ENCODE measurements at places on chromosomes 12 and 14. TPM values are rescaled to one million over a fixed set of nuclear protein-coding genes. Genes with fewer than 3 reads are reported as not detected.

DNA sequence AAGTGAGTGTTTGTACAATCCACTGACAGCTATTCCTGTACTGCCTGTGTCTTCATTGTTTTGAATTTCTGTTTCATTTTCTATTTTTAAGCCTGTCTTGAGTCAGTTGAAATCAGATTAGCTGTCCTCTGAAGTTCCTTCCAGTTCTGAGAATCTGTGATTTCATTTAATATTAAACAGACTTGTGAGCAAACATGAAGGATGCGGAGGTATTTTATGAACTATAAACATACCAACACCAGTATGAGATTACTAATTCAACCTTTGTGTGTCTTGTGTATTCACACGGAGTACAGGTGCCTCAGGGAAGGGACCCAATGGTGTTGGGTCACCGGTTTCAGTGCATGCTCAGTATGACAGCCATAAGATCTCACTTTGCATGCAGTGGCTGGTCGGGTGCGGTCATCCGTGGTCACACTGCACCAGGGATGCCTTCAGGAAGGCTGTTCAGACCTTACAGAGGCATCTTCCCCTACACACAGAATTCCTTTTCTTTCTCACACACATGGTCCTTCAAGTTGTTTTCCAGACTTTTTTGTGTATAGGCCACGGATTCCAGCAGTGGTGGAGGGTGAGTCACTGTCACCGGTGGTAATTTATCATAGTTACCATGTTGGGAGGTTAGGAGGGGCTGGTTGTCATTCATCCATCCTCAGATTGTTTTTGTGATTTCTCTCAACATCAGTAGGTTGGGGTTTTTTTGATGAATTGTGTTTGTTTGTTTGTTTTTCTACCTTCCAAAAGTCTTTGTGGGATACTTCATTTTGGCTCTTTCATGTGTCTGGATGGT is 103.0 kb upstream of the SFSWAP start:
- H3K27me3 ChIP-seq, result peaks cover 2% of the 10 kb centered on the region
- peak overlapping the region; percentile 25 for H3K4me3 ChIP-seq
- H3K27ac ChIP-seq, result peak overlapping the region; percentile 73
- peaks cover 66% of the 10 kb centered on the region for H3K4me1 ChIP-seq

- no peak overlapping the region for H3K4me3 ChIP-seq
- no peaks in the 10 kb centered on the region for H3K27me3 ChIP-seq
- H3K4me1 ChIP-seq, result peaks cover 33% of the 10 kb centered on the region
- peaks cover 9% of the 10 kb centered on the region for H3K36me3 ChIP-seq
- H3K27ac ChIP-seq, result no peak overlapping the region
These were observed 23.1 kb downstream of the ARHGAP5 start for GRCh38 chr14:32100175-32100574.

GRCh38 chr14:54169254-54169924 is 212.8 kb upstream of the BMP4 start:
- H3K36me3 ChIP-seq, result no peaks in the 10 kb centered on the region
- DNase-seq, result no peak
- no peak overlapping the region for H3K27ac ChIP-seq
- H3K4me1 ChIP-seq, result peaks cover 1% of the 10 kb centered on the region
- H3K4me3 ChIP-seq, result no peak overlapping the region

DNA sequence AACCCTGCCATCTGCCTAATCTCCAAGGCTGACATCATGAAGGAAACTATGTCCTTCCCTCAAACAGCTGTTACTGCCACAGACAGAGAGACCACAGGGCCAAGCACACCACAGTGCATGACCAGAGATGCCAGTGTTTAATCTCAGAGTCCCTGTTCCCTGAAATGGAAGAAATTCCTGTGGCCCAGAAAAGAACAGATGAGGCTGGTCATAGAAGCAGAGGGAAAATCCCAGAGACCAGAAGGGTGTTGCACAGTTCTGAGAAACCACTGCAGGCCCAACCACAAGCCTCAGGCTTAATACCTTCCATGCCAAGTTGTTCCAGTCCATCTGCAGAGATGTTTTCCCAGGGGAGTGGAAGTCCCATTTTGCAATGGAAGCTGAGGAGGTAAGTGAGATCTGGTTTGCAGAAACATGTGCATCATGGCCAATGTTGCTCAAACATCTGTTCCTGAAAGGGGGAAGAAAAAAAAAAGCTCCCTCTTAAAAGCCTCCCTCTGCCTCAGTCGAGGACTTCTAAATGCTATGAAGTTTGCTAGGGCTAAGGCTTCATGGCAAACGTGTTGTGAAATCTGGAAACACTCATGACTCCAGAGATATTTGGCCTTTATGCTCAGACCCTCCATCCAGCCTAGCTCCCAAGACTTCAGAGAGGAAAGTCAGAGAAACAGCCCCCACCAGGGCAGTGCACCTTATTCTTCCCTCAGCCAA is 98.6 kb downstream of the SCARB1 start:
- H3K4me1 ChIP-seq, result peaks cover 9% of the 10 kb centered on the region
- H3K36me3 ChIP-seq, result no peaks in the 10 kb centered on the region
- no peak overlapping the region for H3K27ac ChIP-seq
- H3K27me3 ChIP-seq, result peaks cover 3% of the 10 kb centered on the region
- H3K4me3 ChIP-seq, result no peak overlapping the region
- DNase-seq, result no peak

DNA sequence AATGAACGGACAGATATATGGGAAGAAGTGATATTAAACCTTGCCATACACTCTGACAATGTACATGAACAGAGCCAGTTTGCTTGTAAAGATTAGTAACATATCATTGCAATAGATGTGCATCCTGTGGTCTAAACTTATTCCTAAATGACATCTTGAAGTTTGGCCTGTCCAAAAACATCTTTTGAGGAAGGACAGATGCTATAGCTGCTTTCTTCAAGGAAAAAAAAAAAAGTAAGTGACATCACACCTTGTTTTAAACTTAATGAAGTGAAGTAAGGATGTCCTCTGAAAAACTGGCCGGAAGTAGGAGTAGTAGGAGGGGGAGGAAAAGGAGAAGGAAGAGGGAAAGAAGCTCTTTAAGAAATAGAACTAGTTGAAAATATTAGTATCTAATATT is 132.8 kb downstream of the RAD51B start:
- no peaks in the 10 kb centered on the region for H3K36me3 ChIP-seq
- H3K27ac ChIP-seq, result no peak overlapping the region
- DNase-seq, result no peak
- no peaks in the 10 kb centered on the region for H3K27me3 ChIP-seq
- H3K4me3 ChIP-seq, result no peak overlapping the region
- H3K4me1 ChIP-seq, result no peaks in the 10 kb centered on the region

- H3K4me1 ChIP-seq, result peaks cover 19% of the 10 kb centered on the region
- DNase-seq, result no peak
- H3K27me3 ChIP-seq, result peaks cover 90% of the 10 kb centered on the region
- peak overlapping the region; percentile 13 for H3K27ac ChIP-seq
These were observed 669 bp downstream of the RFX4 start for GRCh38 chr12:106583242-106584103.

DNA sequence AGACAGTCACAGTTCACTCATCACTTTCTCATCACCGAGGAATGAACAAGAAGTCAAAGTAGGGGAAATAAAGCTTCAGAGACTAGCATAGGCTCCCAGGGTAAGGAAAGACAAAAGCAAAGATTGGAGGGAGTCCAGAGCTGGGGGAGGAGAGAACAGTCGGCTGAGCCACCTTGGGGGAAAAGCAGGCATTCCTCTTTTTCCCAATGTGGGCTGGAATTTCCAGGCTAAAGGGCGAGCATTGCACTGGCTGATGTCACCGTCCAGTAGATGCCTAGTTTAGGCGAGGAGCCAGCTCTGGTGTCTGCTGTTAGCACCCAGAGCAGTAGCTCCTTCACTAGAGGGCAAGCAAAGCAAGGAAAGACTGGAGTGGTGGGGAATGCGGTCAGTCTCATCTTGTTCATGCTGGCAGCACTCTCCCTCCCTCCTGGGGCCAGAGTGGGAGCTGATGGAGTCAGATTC is 8.5 kb upstream of the KRT75 start:
- H3K4me3 ChIP-seq, result no peak overlapping the region
- no peak overlapping the region for H3K27ac ChIP-seq

DNA sequence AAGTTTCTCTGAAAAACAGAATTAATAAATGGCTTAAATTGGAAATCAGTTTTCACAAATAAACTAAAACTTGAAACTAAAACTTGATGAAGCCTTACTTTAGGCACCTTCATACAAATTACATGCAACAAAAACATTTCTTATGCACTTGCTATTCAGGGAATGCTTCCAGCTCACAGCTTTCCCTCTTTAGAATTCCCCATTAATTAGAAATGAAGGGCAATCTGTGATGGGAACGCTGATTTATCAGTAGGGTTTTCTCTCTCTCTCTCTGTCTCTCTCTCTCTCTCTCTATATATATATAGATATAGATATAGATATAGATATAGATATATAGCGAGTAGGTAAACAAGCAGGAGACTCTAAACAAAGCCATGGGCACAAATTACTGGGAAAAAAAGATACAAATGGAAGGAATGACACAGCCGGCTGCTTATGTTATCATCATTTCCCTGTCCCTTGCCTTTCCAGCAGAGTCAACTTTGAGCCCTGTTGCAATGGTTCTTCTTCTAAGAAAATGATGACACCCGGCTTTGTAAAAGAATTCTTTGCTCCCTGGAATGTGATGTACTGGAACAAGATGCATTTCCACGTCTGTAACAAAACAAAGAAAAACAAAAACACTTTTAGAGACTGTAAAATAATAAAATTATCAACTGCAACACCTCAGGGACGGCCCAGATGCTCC is 1121.6 kb upstream of the TMEM132C start:
- peaks cover 7% of the 10 kb centered on the region for H3K27me3 ChIP-seq
- DNase-seq, result no peak
- peak overlapping the region; percentile 88 for H3K27ac ChIP-seq
- peak overlapping the region; percentile 74 for H3K4me3 ChIP-seq

- no peak overlapping the region for H3K27ac ChIP-seq
- no peaks in the 10 kb centered on the region for H3K36me3 ChIP-seq
- no peak for DNase-seq
- H3K4me1 ChIP-seq, result no peaks in the 10 kb centered on the region
These were observed 2.9 kb downstream of the LMNTD1 start for GRCh38 chr12:25550186-25550585.

- no peaks in the 10 kb centered on the region for H3K27me3 ChIP-seq
- no peak for DNase-seq
- no peaks in the 10 kb centered on the region for H3K4me1 ChIP-seq
- peaks cover 70% of the 10 kb centered on the region for H3K36me3 ChIP-seq
- no peak overlapping the region for H3K27ac ChIP-seq
These were observed 90.8 kb downstream of the PRKAB1 start for GRCh38 chr12:119758722-119759121.

GRCh38 chr12:120698665-120699064 is 11.6 kb upstream of the UNC119B start:
- no peak for DNase-seq
- peaks cover 2% of the 10 kb centered on the region for H3K4me1 ChIP-seq

DNA sequence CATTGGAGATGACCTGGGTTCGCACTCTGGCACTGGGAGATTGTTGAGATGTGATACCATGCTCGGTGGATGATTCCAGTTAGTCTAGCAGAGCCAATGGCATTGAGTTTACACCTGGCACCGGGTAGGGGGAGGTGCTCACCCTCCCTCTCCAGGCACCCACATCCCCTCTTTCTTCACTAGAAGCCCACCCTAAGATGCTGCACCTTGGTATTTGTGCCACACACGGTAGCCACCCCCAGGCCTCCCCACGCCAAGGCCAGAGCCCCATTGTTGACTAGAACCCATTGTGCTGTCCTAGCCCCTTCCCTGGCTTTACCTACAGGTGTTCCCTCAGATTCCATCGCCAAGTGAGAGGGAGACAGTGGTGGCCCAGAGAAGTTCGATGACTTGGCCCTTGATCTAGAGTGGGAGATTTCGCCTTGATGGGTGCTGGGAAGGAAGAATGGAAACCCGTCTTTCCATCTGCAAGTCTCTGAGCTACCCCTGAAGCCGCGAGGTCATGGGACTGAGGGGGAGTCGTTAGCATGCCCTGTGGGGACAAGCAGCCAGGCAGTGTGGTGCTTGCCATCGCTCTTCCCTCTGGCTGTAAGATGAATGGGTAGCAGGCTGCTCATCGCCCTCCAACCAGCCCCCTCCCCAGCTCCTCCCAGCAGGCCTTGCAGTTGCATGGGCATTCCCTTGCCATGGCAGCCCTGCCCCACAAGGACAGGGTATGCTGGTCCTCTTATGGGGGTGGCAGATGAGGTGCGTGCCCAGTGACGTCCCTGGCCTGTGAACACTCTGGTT is 8.7 kb downstream of the CCND2 start:
- H3K4me1 ChIP-seq, result peaks cover 87% of the 10 kb centered on the region
- H3K27me3 ChIP-seq, result no peaks in the 10 kb centered on the region
- H3K36me3 ChIP-seq, result peaks cover 80% of the 10 kb centered on the region
- no peak for DNase-seq
- H3K4me3 ChIP-seq, result no peak overlapping the region

DNA sequence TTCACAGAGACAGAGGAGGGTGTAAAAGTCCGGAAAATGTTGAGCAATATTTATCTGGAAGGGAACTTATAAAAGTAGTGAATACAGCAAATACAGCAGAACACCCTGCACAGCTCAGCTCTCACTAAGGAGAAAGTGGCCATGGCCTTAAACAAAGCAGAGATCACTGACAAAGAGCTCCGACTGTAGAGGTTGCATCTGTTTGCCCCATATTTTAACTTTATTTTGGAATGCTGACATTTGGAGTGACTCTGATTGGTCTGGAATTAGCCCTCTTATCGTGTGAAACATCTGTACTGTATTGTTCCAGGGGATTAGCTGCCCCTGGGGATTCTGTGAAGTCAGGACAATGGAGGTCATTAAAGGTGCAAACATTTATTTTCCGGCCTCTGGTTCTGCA is 1275.7 kb upstream of the FLRT2 start:
- no peaks in the 10 kb centered on the region for H3K27me3 ChIP-seq

DNA sequence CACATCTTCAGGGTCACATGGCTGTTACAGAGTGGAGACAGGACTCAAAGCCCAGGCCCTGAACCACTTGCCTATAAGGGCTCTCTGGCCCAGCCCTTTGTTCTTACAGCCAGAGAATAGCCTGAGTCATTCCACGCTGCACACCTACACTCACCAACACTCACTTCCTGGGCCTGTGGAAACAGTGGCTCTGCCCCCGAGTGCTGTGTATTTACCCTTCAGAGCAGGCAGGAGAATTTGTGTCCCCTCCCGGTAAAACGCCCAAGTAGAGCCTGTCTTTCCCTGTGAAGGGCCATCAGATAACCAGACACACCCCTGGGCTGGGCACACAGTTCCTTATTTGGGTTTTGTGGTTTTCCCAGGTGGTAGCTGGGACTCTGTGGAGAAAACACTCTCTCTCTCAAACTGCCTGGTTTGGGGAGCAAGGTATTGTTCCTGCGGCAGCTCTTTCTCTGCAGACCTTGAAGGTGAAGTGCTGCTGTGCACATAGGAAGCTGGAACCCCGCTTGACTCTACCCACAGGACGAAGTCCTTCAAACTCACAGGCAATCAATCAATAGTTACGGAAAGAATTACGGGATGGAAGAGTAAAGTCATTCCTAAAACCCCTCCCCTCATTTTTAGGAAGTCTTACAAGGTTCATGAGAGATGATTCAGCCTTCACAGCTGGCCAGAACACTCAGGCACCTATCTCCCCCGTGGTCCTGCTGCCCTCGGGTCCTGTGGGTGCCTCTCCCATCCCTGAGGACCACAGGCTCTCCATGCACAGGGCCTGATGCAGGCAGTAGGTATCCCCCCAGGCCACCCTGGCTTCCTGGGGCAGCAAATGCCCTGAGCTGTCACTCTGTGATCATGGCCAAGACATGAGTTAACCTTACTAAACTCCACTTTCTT is 20.3 kb downstream of the FIGNL2 start:
- no peak overlapping the region for H3K4me3 ChIP-seq
- H3K36me3 ChIP-seq, result no peaks in the 10 kb centered on the region
- H3K27ac ChIP-seq, result no peak overlapping the region
- peaks cover 22% of the 10 kb centered on the region for H3K27me3 ChIP-seq

GRCh38 chr12:118429688-118430383 is 53.5 kb downstream of the SUDS3 start:
- no peaks in the 10 kb centered on the region for H3K27me3 ChIP-seq
- H3K36me3 ChIP-seq, result no peaks in the 10 kb centered on the region
- no peak overlapping the region for H3K27ac ChIP-seq
- DNase-seq, result no peak
- H3K4me3 ChIP-seq, result no peak overlapping the region

PGF gene
- total RNA-seq, result 0.12 TPM

MYO1A gene
- total RNA-seq, result 2.9 TPM

All from activated CD4-positive, alpha-beta T cell treated with anti-CD3 and anti-CD28 coated beads, Interleukin-2, amount 10 ng/mL, durations not matched to agents 7 days and 5 days (primary cell).